ENCODE measurements at places on chromosomes 5 and 9.
A peak's percentile ranks its signal among the peaks of the same experiment; 100 is the strongest.

DNA sequence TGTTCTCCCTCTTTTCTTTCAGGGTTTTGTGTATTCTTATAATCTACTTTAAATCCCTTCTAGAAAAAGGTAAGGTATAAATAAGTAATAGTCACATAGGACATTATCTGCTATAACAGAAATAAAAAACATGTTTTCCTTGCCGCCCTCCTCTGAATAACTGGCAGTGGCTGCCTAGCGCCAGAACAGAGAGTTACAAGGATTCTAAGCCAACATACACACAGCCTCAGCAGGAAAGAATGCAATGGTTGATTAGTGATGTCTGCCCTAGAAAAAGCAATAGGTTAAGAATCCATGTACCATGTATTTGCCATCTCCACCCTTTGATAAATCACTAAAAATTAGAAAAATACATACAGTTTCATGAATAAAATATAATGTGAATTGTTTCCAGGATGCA, 4.9 kb downstream of the MED27 start:
- DNase-seq = no peak

- DNase-seq = peak; percentile 98
Observed at GRCh38 chr9:92140074-92140753, 25.0 kb upstream of the SPTLC1 start.

- peak; percentile 55 for DNase-seq
Observed at GRCh38 chr5:99141534-99142128, 212.8 kb upstream of the CHD1 start.

DNA sequence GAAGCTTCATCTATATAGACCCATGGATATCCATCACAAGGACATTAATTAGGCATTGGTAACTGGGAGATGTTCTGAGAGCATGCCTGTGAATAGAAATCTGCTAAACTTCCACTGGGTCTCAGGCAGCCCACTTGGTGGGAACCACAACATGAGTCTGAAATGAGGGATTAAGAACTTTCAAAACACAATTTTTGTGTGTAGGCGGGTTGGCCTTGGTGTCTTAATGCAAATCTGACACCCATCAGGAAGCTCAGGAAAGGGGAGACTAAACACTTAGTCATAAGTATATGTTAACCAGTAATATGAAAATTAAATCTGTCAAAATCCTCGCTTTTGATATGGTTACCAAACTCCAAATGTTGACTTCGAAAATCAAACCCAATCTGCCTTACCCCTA, 113.2 kb downstream of the FANCC start:
- no peak for DNase-seq

DNA sequence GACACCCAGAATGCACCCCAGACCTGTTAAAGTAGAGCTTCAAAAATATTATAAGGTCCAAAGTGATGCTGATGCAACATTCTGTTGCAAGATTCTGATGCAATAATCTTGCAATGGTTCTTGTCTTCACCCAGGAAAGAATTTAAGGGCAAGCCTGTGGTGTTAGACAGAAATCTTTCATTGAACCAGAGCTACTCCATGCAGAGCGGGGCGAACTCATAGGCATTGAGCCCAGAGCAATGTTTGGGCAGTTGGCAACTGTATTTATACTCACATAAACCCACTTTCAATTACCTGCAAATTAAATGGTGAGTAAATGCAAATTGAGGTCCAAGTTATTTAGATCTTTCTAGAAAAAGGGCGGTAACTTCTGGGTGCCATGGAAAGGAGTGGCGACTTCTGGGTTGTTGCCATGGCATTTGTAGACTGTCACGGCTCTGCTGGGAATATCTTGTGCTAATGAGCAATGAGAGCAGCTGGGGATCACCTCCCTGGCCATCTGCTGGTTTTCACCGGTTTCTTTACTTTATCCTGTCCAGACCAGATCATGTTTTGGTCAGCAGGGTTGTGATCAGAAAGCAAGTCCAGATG, 163.4 kb downstream of the ICE1 start:
- DNase-seq = no peak

DNA sequence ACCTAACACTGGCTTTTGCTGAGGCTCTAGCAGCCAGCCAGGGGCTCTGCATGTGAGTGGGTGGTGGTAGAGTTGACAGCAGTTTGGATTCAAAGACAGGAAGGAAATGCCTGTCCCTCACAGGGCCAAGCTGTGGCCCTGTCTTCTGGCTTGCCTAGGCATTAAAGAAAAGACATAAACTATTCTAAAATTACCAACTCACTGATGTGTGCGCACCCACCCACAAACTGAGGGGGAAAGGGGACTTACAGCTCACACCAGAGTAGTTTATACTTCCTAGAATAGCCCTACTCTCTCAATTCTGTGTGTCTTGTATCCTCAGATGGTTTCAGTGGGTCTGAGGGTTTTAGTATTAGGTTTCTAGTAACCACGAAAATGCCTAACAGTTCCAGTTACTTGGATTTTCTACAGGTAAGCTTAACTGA, 18.3 kb upstream of the IL13 start:
- no peak for DNase-seq

- DNase-seq = no peak
Observed at GRCh38 chr5:143062379-143062778, 292.2 kb downstream of the ARHGAP26 start.

GRCh38 chr9:4299005-4299795, 668 bp downstream of the GLIS3 start:
- DNase-seq = peak; percentile 75

- no peak for DNase-seq
Observed at GRCh38 chr9:115411993-115412452, 294.1 kb upstream of the TNC start.

DNA sequence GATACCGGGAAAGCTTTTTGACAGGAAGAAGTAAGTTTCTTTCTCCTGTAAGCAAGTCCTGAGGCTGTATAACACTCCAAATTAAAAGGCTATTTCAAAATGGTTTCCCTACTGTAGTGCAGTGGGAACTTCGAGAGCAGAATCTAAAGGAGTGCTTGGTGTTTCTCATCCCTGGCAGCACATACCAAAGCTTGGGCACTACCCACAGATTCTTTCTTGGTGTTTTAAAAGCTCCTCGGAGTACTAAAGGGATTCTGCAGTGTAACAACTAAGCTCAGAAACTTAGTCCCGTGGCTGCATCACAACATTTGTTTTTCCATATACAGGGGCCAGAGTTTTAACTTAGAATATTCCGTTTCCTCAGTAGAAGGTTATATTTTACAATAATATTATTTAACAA, 5.6 kb upstream of the APC start:
- DNase-seq = no peak

Data from endodermal cell (in vitro differentiated cells).